Posterior vena cava (tissue), 2 donors: ENCODE measurements at places on chromosomes 7 and 10.

DNA sequence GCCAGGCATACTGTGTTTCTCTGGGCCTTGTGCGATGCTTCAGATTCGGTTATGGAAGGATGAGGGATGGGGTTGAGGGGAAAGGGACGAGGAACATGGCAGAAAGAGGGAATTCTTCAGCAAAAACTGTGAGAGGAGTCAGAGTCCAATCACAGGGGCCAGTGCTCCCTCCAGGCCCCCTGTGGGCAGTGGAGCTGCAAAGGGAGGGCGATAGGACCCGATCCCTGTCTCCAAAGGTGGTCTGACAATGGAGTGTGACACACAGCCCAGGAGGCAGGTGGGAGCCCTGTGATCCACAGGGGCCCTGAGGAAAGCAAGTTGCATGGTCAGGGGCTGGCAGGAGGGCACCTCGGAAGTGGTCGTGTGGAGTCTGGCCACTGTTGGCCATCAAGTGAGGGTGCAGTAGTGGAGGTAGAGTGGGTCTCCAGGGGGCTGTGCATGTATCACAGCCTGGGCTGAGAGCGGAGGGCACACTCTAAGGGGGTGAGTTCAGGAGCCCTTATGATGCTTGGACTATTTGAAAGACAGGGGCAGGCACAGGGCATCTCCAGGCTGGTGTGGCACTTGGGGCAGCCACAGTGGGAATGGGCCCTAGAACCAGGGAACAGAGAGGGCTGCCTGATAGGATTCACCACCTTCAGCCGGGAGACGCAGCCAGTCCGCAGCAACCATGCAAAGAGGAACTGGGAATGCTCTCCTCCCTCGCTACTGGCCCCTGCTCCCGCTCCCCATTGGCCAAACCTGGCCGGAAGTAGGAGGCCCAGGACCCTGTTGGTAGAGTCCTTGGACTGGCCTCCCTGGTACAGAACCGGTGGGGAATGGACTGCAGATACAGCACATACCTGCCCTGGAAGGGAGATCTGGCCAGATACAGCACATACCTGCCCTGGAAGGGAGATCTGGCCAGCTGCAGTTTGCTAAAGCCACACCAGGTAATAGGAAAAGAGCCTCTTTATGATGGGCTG is 115.9 kb downstream of the ADCY1 start:
- peak; percentile 52 for DNase-seq

- DNase-seq, result no peak
These were observed 16.7 kb upstream of the LRRN3 start for GRCh38 chr7:111074071-111074747.

DNA sequence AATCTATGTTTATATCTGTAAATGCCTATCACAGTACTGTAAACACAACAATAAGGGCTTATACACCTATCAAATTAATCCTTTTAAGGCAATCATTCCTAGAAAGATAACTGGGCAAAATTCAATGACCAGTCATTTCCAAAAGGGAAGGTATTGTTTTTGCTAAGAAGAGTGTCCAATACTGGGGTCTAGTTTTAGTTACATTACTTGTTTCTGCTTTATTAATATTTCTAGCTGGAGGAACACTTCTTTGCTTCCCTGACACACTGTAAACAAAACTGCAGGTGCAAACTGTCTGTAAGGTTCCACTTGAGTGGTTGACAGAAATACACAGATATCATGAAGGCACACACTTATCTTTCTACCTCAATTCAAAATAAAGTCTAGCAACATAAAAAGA is 84.2 kb upstream of the FAM133B start:
- no peak for DNase-seq

- no peak for DNase-seq
These were observed 192.2 kb downstream of the NXPH1 start for GRCh38 chr7:8625612-8626011.

GRCh38 chr7:64277630-64278029 is 36.1 kb upstream of the ZNF736 start:
- DNase-seq, result no peak

DNA sequence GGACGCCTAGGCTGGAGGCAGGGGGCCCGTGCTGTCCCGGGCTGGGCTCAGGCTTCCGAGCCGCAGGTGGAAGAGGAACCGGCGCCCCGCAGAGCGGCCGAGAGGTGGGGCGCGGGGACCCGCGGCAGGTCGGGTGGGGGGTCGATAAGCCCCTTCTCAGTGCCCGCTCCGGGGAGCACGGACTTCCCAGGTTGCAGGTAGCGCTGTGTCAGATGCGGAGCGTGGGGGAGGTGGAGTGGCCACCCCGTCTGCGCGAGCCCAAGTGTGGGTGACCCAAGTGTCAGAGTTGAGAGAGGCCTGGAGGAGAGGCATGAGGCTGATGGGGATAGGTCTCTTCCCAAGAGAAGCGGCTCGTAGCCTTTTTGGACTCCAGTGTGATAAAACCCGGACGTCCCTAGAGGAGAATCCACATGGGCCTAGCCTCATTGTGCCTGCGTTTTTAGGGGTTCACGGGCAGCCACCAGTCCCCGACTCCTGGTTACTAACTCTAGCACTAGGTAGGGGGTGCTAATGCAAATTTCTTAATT is 580 bp downstream of the EEPD1 start:
- peak; percentile 87 for DNase-seq

DNA sequence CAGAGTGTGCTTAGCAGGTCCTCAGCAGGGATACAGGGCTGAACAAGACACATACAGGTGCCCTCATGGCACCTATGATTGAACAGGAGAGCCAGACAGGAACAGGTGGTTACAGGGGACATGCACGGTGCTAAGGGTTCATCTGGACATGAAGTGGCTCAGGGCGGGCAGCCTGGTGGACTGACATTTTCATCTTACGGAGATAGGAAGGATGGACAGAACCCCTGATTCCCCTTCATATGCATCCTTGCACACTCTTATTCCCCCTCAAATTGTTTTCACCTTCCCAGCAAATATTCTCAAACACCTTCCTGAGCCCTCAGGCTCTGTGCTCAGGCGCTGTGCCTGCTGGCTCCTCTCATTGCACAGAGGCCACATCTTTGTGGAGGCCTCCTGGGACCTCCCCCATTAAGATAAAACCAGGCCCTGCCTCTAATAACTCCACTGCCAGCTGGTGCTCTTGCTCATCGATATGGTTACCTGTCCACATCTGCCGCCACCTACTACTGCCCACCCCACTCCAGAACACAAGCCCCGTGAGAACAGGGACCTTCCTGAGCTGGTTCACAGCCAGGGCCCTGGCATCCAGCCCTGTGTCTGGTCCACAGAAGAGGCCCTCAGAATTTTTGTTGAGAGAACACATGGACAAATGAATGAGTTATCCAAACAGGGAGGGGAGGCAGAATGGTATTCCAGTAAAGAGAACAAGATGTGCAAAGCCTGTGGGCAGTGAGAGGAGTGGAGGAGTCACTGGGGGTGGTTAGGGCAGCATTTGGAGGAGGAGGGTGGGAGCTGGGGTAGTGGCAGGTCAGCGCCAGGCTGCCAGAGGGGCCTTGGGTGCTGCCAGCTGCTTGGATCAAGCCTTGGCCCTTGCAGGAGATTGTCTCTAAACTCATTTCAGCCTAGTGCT is 68.9 kb upstream of the AQP1 start:
- no peak for DNase-seq

DNA sequence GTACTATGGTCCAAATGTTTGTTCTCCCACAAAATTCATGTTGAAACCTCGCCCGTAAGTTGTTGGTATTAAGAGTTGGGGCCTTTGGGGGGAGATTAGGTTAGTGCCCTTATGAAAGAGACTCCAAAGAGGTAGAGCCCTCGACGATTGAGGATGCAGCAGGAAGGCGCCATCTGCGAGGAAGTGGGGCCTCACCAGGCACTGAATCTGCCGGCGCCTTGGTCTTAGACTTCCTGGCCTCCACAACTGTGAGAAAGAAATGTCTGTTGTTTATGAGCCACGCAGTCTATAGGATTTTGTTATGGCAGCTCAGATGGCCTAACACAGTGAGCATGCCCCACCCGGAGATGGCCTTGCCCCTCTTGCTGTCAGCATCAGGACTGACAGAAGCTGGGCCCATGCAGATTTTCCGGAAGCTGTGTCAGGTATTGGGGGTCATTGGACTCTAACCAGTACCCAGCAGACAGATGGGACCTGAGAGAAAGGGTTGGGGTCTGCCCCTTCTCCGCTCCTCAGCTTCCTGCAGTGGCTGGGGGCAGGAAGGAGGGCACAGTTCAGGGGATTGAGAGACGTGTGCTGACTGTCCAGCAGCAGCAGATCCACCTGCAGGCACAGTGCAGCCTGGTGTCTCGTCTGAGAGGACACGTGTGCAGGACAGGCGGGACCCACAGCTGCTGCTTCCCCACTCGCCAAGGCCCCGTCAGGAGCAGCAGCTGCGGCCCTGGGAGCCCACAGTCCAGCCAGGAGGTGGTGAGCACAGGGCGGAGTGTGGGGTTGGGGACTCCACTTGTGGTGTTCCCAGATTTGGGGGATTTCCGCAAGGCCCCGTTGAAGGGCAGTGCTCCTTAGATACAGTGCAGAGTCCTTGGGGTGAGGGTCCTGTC is 47.8 kb downstream of the MGMT start:
- no peak for DNase-seq

- peak; percentile 89 for DNase-seq
These were observed at the start of gene CPVL for GRCh38 chr7:29146057-29146706. TSS of gene CPVL (minus strand) at chr7:29146537. CDS start at chr7:29121061, 25,476 bp downstream.

- no peak for DNase-seq
These were observed 140.8 kb downstream of the GLCCI1 start for GRCh38 chr7:8109196-8110022.

- DNase-seq, result peak; percentile 15
These were observed 108.2 kb downstream of the LHPP start for GRCh38 chr10:124569623-124570470.

DNA sequence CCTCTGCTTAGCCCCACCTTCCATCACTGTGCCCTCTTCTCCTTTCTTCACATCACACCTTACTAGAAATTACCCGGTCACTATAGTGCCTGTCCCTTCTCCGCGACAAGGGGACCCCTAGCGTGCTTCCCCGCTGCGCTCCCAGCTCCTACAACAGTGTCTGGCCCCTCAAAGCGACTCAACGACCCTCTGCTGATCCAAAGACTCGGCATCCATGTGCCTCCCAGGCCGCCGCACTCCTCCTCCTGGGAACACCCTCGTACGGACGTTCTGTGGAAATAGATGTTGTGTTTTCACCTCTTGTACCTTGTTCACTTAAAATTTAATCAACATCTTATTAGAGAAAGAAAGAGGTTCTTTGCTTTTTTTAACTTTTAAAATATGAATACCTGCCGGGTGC is 463.5 kb downstream of the DNAJB6 start:
- peak; percentile 41 for DNase-seq

- no peak for DNase-seq
These were observed 43.7 kb downstream of the CREB5 start for GRCh38 chr7:28456044-28456443.

DNA sequence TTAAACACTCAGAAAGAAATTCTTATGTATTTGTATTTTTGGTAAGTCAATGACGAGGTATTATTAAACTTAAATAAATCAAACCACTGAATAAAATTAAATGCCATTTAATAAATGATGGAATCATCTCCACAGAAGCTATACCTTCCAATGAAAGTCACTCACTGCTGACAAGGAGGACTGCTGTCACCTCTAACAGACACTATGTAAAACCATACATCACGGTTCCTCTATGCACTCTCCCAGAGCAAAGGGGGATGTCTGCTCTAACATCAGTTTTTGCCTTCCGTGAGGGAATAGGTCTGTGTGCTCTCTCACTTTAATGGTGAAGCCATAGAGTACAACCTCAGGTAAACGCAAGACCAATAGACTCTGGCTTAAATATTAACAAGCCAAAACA is 99.7 kb upstream of the DDC start:
- DNase-seq, result no peak

- no peak for DNase-seq
These were observed 9.3 kb upstream of the PNLIPRP3 start for GRCh38 chr10:116418389-116418788.

GRCh38 chr10:62467527-62467926 is 93.4 kb downstream of the ZNF365 start:
- no peak for DNase-seq

DNA sequence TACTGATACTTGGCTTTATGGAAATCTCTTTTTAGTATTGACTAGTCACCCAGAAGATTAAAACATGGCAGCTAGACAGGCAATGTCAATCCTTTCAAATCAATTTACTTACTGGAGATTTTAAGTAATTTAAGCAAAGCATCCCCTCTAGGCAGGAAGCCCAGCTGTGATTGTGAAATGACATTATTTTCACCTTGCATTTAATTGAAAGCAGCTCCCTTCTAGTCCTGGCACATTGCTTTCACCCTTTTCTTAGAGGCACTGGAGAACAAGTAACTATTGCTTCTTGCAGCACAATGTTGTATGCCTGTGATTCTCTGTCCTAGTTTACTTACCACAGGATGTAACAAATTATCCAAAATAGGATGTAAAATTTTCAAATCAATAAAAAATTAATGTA is 13.3 kb downstream of the ST7 start:
- DNase-seq, result no peak

- DNase-seq, result no peak
These were observed 282.5 kb upstream of the MYO3A start for GRCh38 chr10:25651534-25651933.

DNA sequence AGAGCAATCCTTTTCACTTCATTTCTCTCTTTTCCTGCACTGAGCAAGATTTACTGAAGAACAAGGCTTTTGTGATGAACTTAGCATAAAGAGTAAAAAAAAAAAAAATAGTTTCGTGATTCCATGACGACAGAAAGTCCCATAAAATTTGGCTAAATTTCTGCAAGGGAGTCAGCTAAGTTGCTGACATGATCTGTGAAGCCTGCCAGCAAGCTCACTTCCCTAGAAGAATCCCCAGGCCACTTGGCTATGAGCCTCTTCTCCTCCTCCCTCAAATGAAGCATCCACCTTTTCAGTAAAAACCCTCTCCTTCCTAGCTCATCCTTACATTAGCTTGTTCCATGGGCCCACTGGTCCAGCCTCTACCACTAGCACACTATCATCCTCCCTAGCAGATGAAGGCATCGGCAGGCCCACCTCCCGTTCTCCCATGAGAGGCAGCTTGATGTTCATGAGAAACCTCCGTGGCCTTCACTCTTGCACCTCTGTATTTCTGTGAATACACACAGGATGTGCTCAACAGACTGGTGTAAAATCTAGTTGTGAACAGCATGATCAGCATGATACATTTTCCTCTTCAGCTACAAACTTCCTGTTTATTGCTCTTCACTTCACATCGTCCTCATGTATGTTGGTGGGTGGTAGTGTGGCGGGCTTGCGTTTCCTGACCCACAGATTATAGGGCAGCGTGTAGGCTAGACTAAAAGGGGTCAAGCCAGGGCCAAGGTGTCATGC is 30.9 kb downstream of the GIMAP8 start:
- no peak for DNase-seq
